ENCODE measurements at places on chromosomes 16 and 17. TPM values are rescaled to one million over a fixed set of nuclear protein-coding genes. Genes with fewer than 3 reads are reported as not detected.

DNA sequence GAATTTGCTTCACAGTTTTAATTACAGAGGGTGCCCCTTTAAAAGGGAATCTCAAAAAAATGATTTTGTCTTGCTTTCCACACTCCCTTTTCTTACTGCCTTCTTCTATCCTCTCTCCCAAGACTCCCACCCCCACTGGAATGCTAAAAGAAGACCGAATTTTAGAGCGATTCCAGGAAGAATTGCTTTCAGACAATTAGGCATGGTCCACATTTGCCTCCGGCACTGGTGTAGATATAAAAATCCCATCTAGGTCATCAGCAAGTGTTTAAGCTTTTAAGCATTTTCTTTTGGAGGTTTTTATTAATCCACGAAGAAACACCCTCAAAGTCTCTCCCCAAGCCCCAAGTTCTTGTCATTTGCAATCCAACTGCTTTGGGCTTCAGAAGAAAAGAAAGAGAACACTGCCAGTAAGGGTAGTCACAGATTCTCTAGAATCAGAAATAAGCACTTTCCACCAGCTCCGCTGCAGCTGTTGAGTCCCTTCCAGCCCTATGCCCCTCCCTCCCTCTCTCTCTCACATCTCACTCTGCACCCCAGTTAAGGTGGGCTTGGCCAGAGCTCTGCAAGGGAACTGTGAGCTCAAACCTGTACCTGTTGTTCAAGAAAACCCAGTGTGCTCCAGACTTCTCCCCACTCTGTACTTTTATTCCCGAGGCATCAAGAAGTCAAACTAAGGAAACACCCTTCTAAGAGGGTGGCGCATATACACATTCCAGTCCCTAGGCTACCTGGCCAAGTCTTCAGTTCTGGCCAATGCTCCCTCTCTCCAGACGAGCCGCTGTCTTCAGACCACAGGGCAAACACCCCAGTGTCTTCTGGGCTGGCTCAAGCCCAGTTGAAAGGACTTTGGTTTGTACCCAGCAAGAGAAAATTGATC, 170.2 kb downstream of the RGS9 start:
- DNase-seq: no peak

- no peak for DNase-seq
Observed at GRCh38 chr16:85528528-85529387, 84.4 kb upstream of the GSE1 start.

DNA sequence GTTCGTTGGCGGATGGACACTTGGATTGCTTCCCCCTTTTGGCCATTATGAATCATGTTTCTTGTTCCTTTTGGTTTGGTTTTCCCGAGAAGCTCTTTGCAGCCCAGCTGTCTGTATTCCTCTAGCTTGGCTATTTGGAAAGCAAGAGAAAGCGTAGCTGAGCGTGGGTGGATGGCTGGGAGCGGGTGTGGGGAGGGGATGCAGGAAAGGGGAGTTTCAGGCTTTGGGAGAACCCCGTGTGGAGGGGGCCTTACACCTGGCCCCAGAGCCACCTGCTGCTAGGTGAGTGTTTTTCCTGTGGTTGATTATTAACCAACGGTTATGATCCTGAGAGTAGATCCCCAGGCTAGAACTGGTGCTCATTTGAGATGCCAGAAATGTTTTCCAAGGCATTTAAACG, 103.7 kb downstream of the RAP1GAP2 start:
- DNase-seq: no peak

DNA sequence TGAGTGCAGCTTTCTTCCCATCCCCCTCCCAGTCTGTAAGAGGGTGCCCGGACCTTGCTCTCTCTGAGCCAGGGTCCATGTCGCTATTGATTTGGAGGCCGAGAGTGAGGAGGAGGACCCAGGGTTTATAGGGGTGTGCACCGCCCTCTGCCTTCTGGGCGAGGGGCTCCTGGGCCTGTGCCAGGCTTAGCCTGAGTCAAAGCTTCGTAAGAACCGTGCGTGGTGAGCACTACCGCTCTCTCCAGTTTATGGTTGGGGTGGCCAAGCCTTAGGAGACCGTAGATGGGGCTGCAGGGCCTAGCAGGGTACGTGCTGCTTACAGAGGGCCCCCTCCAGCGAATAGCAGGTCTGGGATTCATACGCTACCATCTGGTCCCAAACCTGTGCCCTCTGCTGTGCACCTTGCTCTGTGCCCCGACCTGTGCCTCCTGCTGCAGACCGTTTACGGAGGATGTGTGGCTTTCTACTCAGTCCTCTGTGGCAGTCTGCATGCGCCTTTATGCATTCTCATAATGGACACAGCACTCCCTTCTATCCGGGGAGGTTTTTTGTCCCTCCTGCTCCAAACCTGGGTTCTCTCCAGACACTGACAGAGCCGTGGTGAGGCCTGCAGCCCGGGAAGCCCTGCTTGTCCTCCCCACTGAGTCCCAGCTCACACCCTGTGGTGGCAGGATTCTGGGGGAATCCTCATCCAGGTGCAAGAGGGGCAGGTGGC, 54.7 kb downstream of the PGS1 start:
- DNase-seq: no peak

DNA sequence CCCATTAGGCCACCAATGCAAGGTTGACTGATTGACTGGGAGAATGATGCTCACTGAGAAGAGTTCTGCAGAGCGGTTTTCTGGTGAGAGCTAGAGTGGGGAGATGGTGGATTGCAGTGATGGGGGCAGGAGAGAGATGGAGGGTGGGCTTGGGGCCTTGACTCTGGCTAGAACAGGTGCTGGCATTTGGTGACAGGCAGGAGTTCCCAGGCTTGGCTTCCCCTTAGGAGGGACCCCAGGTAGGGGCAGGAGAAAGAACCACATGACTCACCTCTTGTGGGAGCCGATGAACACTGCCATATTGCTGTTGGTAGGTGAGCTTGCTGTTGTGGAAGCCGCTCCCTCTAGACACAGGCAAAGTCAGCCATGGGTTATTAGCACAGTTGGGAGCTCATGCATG, 8.0 kb downstream of the CD300LB start:
- DNase-seq: no peak

GRCh38 chr17:47872651-47873161, 21.7 kb upstream of the SP6 start:
- no peak for DNase-seq

DNA sequence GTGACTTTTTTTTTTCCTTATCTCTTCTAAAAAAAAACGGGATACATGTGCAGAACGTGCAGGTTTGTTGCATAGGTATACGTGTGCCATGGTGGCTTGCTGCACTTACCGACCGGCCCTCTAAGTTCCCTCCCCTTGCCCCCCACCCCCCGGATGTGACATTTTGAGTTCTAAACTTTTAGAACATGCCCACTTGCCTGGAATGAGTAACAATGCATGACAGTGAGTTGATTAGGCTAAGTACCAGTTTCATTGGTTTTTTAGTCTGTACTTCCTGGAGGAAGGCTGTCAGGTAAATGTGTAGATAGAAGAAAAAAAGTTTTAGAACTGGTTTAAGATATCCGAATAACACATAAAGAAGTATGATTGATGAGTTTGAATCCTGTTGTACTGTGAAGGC, 4.0 kb downstream of the BPTF start:
- no peak for DNase-seq

DNA sequence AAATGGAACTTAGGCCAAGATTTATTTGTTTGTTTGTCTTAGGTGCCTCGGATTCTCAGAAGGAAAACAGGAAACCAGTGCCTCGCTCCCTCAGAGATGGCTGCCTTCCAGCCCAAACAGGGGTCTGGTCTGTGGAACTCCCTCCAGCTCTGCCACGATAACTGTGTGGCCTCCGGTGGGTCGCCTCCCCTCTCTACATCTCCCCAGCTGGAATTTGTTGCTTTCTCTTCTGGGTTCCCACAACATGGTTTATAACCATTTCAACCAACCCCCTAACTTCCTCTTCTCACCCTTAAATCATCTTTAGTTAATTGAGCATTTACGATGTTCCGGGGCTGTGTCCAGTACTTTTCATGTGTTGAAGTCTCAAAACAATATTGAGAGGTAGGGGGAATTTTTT, 30.9 kb upstream of the PLLP start:
- no peak for DNase-seq

- no peak for DNase-seq
Observed at GRCh38 chr16:65480281-65481091, 358.6 kb upstream of the CDH11 start.

DNA sequence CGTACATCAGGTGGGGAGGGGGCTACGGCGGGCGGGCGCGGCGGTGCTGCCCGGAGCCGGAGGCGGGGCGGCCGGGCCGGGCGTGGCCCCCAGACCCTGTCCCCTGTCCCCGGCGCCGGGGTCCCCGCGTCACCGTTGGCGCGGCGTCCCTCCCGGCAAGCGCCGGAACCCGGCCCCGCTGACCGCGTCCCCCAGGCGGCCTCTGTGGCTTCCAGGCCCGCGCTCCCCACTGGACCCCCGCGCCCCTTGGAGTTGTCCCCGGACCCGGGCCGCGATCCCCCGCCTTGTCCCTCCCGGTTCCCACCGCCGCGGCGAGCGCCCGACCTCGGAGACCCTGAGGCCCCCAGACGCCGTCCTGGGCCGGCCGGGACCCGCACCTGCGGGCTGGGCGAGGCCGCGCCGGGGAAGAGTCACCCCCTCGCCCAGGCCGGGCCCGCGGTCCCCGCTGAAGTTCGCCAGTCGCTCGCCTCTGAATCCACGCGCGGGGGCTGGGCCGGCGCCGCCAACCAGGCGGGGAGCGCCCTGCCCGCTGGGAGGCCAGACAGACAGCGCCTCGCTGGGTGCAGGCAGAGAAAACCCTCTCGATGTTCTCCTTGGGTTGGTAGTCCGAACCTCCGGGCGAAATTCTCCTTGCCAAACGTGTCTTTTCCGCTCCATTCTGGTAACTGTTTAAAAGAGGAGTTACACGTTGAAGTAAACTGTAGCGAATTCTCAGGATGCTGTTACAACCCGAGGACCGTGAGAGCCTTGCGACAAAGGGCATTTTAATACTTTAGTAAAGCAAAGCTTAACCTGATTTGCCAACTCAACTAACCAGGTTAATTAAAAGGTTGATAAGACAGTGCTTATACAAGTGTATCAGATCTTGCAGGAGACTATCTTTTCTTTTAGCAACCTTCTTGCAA, 761 bp downstream of the GAN start:
- peak; percentile 53 for DNase-seq

- DNase-seq: peak; percentile 37
Observed at GRCh38 chr16:67966549-67967182, 1.8 kb downstream of the SLC12A4 start.

DNA sequence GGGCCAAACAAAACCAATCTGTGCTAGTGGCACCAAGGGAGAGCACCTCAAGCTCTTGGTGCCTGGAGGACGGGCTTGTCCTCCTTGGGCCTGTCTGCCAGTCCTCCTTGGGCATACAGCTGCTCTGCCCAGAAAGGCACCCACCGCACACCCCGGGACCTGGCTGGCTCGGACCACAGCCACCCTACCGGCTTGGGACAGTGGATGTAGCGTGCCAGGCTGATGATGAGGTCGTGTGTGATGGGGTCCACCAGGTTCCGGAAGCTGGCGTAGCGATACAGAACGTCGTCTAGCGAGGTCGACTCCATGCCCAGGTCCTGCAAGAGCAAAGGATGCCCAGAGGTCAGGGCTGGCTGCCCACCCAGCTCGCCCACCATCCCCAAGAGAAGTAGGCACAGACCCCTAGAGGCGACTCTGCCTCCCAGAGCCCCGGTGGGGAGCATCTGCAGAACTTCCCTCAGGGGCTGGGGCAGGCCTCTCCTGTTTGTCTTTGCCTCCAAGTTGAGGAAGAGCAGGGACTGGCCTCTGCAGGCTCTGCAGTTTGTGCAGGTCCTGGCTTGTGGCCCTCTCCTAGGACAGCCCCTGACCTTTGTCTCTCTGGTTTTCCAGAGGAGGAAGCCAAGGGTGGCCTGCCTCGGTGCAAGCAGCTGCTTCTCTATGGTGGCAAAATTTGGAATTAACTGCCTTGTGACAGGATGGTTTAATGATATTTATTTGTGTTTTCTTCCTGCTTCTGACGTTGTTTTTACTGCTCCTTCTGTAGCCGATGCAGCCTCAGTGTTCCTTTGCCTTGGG, 29.7 kb downstream of the LRRC75A start:
- DNase-seq: no peak

DNA sequence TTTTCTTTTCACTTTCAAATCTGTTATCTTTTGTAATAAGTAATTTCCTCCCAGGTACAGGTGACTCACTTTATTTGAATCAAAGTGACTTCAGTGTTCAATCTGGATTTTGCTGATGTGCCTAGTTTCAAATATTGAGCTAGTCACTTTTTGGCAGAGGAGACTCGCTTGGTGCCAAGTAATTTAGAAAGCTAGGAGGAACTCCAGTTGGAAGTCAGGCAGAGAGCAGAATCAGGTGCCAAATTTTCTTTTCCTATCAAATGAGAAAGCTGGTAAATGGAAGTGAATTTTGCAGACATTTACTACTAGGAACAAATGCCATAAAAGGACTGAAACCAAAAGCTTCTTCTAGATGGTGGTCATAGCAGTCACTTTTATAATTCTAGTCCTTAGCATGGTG, 656.0 kb upstream of the KIF2B start:
- no peak for DNase-seq

GRCh38 chr16:46620266-46621005, 743 bp downstream of the SHCBP1 start:
- DNase-seq: no peak

GRCh38 chr16:17622366-17622765, 151.6 kb upstream of the XYLT1 start:
- no peak for DNase-seq

GRCh38 chr17:4525691-4526397, 27.2 kb downstream of the SPNS2 start:
- no peak for DNase-seq

DNA sequence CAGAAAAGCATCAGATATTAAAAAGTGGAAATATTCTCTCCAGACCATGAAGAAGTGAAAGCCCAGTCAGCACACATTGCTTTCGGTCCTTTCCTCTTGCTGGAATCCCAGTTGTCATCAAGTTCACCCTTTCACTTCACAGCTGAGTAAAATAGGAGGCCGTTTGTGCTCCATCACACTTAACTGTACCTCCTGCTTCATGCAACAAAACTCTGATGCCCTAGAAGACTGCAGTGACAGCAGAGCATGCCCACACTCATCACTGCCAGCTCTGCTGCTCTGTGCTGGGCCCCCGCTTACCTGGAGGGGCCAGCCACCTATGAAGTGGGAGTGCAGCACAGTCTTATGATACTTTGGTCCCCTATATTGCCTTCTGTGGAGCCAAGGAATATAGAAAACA, 62.5 kb downstream of the N4BP1 start:
- DNase-seq: no peak

The CYGB gene
- 32.2 TPM for total RNA-seq

The CSH1 gene
- not detected for total RNA-seq

The BCL7C gene
- 29.5 TPM for total RNA-seq

The CD300E gene
- 0.20 TPM for total RNA-seq

The TMEM256 gene
- total RNA-seq: 61.8 TPM

The GDPD1 gene
- 1.8 TPM for total RNA-seq

The PRSS36 gene
- 3.1 TPM for total RNA-seq

Data from heart right ventricle (tissue), 16 donors.